ENCODE measurements at places on chromosomes 6 and 20.

DNA sequence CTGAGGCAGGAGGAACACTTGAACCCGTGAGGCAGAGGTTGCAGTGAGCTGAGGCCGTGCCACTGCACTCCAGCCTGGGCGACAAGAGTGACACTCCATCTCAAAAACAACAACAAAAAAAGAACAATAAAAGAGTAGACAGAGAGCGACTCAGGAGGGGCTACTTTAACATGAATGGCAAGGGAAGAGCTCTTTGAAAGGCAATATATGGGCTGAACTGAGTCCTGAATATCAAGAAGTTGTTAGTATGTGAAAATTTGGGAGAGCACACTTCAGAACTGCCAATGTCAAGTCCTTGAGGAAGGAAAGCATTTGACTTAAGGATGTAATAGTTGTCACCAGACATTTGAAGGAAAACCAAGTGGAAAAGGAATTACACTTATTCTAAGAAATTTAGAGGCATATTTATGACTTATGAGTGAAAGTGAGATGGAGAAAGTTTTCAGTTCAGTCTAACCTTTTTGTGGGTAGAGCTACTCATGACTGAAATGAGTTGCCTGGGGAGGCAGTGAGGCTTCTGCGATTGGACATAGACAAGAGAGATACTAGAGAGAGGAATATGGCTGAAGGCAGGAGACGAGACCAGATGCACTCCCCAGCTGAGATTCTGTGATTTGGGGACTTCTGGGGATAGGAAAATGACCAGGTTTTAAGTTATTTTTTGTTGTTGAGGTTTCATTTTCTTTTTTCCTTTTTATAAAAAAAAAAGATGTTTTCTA, 48.6 kb upstream of the SLC16A10 start:
- DNase-seq = no peak

GRCh38 chr6:44051515-44051914, 75.7 kb downstream of the MRPL14 start:
- no peak for DNase-seq

GRCh38 chr6:34484899-34485298, 19.0 kb downstream of the PACSIN1 start:
- DNase-seq = no peak

DNA sequence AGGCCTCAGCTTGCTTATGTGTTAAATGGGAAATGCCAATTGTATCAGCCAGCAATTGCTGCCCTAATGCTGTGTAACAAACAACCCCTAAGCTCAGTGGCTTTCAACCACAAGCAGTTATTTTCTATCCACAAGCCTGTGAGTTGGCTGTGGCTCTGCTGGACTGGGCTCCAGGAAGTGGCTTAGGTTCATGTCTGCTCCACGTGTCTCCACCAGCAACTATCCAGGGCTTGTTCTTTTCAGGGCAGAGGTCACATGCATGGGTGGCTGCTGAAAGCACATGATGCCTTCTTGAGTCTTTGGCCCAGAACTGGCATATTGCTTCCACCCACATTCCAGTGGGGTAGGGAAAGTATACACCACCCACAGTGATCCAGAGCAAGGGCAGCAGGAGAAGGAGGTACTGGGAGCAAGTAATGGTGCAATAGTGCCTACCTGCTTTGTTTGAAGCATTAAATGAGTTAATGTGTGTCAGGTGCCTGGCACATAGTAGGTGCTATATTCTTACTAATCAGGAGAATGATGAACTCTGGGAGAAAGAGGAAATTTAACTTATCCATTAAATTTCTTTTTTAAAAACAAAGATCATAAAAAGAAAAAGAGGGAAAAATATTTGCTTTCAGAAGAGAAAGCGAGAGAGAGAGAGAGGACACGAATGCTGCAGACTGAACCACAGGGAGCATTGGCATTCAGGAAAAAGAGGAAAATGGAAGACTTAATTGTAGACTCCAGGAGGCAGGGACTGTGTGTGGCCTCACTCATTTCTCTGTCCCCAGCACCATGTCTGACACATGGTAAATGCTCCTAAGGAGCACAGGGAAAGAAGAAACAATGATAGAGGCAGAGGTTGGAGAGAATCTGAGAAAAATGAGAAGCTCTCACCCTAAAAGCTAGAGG, 25.2 kb upstream of the RNF24 start:
- DNase-seq = no peak

DNA sequence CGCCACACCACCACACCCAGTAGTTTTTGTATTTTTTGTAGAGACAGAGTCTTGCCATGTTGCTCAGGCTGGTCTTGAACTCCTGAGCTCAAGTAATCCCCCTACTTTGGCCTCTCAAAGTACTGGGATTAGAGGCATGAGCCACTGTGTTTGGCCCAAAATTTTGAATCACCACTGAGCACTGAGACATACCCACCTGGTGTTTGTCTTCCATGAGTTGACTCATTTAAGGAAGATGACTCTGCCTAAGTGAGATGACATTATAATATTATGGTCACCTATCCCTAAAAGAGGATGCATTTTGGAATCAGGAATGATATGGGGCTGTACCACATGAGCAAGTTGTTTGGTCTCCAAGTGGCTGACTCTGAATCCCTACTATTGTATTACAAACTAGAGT, 54.6 kb upstream of the RNF217 start:
- DNase-seq = no peak

DNA sequence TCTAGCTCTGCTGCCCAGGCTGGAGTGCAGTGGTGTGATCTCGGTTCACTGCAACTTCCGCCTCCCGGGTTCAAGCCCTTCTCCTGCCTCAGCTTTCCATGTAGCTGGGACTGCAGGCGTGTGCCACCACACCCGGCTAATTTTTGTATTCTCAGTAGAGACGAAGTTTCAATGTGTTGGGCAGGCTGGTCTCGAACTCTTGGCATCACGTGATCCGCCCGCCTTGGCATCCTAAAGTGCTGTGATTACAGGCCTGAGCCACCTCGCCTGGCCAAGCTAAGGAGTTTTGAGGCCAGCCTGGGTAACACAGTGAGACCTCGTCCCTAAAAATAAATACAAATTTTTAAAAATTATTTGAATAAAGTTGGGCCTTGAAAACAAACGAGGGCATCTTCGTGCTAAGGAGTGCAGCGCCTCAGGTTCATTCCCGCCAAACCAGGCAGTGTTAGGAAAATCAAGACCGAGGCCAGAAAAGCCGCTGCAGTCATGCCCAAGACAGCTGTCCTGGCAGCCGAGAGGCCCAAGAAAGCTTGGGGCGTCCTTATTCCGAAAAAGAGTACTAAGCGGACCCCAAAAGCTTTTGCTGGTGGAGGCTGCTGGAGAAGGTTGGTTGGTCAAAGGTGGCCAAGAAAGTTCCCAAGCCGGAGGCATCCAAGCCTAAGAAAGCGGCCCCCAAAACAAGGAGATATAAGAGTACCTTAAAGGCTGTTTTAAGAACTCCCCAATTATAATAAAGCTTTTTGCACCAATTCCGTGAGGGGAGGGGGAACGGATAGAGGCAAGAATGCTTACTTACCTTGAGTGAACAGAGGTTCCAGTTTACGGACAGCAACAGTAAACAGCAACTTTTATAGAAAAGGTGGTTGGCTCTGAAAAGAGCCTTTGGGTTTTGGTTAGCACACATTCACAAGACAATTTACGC, 109.0 kb downstream of the HFE start:
- DNase-seq = peak; percentile 48
